ENCODE measurements at places on chromosomes 16 and 17.
A peak's percentile ranks its signal among the peaks of the same experiment; 100 is the strongest.

GRCh38 chr17:78892936-78893379 lies 10.0 kb downstream of the CEP295NL start:
- ATAC-seq: no peak

DNA sequence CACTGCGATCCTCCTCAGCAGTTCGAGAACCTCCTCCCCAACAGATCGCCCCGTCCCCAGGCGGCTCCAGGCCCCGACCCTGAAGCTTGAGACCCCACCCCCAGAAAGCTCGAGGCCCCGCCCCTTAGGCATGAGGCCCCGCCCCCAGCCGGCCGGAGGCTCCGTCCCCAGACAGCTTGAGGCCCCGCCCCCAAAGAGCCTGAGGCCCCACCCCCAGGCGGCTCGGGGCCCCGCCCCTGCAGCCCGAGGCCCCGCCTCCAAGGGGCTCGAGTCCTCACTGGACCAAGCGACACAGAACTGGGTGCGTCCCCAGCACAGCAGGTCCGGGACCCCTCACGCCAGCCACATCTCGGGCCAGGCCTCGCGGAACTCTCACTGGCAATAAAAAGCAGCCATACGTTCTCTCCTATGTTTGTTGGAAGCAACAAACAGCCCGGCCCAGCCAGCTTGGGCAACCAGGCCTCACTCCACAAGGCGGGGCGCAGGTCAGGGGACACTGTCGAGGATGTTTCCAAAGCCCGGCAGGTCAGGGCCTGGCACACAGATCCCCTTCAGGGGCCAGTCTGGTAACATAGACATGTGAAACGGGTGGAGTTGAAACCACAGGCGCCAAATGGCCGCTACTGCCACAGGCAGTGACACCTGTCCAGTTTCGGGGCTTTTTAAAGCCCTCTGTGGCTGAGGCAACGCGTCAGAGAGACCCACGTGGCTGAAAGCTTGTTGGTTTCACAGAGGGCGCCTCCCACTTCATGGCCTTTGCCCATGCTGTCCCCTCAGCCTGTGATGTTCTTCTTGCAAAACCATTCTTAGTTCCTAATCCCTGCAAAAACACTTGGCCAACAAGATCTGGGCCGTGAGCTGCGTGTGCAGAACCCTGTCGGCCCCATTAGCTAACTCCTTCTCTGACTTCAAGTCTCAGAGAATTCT lies 224.2 kb downstream of the PARN start:
- peak; percentile 93 for ATAC-seq

DNA sequence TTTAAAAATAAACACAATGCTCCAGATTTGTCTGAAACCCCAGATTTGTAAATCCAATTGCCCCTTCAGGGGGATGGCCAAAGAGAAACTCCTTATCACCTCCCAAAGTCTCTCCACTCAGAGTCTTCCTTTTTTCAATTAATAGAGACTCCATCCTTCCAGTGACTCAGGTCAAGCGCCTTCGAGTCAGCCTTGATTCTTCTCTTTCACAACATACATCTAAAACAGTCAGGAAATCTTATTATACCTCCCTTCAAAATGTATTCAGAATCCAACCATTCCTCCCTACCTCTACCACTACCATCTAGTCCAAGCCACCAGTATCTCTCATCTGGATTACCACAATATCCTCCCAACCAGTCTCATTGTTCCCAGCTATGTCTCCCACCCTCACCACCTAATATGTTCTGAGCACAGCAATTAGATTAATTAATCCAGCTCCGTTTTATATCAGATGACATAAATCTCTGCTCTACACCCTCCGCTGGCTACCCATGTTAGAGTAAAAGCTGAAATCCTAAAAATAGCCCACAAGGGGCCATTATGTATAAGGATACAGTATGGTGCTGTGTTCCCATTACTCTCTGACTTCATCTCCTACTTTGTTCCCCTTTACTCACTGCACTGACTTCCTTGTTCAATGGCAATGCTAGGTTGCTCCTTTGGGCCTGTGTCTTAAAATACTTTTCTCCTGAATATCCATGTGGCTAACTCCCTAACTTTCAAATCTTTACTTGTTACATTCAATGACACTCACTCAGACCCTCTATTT lies 11.8 kb downstream of the SIAH1 start:
- no peak for ATAC-seq

- ATAC-seq: no peak
These were observed 48.6 kb downstream of the CDRT4 start for GRCh38 chr17:15418781-15419180.

DNA sequence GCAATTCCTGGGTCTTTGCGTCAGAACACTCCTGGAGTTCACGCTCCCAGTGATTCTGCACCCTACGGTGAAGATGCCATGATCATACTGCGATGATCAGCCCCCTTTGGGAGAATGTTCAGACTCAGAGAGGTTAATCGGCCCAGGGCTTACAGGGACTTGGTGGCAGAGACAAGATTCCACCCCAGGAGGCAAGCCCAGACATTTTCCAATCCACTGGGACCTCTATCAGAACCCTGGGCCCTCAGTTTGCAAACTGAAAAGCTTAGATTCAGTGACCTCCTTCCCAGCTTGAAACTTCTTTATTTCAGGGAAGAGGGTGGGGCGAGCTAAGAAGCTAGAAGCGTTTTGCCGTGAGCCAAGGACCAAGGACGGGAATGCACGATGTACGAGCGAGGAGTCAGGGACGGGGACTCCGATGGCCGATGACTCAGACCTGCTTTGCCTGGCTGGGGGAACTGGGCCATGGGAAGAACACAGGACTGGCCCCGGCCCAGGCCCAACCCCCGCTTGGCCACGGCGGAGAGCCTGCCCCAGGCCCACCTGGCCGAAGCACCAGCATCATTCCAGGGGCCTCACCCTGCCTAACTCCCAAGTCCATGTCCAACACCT lies 34.7 kb downstream of the SOCS3 start:
- no peak for ATAC-seq

- ATAC-seq: no peak
These were observed 256.6 kb upstream of the KCNJ16 start for GRCh38 chr17:69818467-69818866.

DNA sequence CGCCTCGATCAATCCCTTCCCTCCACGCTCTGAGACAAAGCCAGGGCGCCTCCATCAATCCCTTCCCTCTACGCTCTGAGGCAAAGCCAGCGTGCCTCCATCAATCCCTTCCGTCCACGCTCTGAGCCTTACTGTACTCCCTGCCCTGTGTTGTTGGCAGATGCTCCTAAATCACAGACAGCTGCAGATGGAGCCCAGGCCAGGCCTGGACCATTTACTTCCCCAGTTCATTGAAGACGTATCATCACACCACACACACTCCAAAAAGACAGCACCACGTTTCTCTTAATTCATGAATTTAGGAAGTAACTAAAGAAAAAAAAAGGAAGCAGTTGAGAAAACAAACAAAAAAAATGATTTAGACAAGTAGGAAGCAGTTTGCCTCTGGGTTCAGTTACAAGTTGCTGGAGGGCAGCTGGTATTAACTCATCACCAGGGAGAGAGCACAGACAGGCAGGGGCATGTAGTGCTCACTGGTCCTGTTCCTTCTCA lies 7.4 kb upstream of the CD300LD start:
- ATAC-seq: no peak

DNA sequence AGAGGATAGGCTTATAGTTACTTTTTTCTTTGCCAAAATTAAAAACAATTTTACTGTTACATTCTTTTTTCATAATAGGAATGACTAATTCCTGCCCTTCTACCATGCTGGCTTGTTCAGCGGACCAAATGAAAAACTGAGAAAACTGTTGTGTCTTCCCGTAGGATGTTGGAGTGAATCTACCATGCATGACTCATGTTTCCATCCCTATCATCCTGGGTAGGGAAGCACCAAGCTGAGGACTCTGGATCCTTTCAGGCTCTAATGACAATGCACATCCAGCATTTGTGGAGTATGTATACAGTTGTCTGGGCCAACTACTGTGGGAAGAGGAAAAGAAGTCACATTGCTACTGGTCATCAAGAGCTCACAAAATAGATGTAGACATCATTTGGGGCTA lies 41.1 kb upstream of the DHX8 start:
- no peak for ATAC-seq

DNA sequence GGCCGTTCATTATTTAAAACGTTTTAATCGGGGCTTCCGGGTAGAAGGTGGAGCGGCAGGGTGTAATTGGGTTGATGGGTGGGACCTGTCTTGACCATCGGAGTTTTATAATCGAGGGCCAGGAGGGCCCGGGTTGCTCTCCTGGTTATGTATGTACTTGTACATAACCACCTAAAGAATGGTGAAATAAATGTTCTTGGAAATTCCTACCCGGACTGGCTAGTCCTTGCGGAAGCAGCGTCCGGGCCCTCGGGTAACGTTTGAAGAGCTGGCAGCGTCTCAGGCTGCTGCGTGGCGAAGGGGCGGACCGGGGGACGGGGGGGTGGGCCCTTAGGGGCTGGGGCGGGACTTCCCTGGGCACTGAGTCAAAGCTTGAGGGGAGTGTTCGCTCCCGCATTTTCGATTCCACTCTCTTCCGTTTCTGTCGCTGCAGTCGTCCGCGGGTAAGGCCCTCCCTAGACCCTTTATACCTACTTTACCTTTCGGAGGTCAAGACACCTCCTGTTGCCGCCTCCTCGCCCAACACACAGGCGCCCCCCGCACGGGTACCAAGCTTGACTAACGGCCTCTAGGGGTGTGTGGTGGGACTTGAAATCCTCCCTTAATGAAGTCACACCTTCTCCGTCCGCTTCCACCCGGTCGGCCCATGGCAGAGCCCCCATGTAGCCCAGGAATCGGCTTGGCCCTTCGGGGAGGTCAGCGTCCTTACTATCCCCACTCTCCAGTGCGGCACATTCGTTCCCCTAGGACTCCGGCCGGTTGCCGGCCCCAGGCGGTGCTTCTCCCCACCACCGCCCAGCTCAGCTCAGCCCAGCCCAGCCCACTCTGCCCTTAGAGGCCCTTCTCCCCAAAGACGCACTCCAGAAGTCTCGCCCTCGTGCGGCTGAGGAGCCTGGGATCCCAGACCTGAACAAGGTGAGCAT lies at the start of gene TMEM106A:
Gene TMEM106A (plus strand): TSS at position 396 of the 923 bp plus-strand sequence. CDS start 1,167 bp downstream, outside the sequence.
- peak; percentile 95 for ATAC-seq

GRCh38 chr17:36901506-36901905 lies 35.8 kb upstream of the LHX1 start:
- ATAC-seq: no peak

- ATAC-seq: no peak
These were observed 94.0 kb downstream of the CMC2 start for GRCh38 chr16:80912651-80913050.

- no peak for ATAC-seq
These were observed 678 bp downstream of the EXOC7 start for GRCh38 chr17:76102944-76103273.

GRCh38 chr17:7859028-7859427 lies 1.2 kb downstream of the CYB5D1 start:
- ATAC-seq: no peak

DNA sequence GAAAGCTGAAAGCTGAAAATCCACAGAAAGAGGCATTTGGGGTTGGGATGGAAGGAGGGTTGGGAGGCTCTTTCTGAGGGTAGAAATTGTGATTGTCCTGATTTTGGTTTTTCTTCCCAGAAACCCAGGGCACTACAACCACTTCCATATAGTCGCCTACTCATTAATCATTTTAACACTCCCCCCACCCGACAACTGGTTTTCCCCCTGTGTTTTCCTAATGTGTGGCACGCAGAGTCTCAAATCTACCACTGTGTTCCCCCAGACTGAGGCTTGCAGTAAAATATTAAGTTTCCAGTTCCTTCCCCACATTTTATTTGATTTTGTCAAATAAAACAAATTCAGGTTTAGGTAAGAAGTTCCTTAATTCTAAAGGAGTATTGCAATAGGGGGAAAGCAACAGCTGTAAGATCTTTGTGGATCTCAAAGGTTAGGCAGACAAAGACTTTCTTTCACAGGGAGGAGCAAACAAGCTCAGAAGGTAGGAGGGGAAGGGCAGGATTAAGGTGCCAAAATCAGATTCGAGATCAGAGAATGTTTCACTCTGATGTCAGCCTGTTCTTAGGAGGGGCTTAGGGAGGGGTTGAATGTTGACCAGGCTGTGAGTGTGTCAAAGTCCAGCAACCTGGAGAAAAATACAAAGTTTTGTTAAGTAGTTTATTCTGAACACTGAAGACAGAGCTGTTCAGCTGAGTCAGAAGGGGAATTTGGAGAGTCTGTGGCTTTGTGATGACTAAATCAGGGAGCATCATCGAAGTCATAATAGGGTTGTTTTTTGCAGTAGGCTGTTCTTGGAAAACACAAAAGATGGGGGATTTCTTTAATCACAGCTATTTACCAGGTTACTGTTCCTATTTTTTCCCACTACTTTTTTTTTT lies 3.6 kb downstream of the ZNF267 start:
- ATAC-seq: peak; percentile 60

GRCh38 chr17:59753522-59754467 lies 46.3 kb downstream of the VMP1 start:
- peak; percentile 80 for ATAC-seq

GRCh38 chr17:81455387-81455786 lies 57.2 kb downstream of the ACTG1 start:
- no peak for ATAC-seq

DNA sequence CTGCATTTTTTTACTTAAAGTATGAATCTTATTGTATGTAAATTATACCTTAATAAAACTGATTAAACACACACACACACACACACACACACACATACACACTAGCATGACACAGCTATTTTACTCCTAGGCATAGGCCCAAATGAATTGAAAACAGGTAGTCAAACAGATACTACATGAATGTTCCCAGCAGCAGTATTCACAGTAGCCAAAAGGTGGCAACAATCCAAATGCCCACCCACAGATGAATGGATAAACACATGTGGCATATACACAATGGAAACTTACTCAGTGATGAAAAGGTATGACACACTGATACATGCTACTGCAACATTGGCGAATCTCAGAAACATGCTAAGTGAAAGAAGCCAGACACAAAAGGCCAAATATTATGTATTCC lies 223.5 kb downstream of the CYB561 start:
- ATAC-seq: no peak

DNA sequence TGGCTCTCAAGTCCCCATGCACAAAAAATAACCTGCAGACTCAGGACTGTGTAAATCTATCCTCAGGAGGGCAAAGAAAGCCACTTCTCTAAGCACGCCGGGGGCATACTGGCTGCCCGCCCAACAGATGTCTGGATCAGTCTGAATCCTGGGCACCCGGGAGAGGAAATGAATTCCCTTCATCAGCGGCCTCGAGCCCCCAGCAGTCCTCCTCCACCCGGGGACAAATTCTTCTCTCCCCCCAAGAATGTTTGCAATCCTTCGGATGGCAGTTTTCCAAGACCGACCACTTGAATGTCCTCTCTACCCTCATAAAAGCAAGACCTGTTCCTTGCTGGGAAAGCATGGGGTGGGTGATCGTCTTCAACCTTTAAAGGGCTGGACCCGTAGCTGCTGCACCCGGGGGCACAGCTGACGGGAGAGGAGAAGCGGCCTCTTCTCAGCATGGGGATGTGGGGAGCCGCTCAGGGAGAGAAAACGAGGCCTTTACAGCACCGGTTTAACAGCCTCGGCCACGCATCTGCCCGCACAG lies 9.4 kb upstream of the MAP2K3 start:
- ATAC-seq: peak; percentile 0
